Stimulated activated CD4-positive, alpha-beta T cell treated with anti-CD3 and anti-CD28 coated beads, Interleukin-4, amount 100 ng/mL, for 4 hours (primary cell): ENCODE measurements at places on chromosomes 13 and 19.

- peak; percentile 47 for DNase-seq
Observed at GRCh38 chr19:12778017-12778904, 2.9 kb upstream of the HOOK2 start.

DNA sequence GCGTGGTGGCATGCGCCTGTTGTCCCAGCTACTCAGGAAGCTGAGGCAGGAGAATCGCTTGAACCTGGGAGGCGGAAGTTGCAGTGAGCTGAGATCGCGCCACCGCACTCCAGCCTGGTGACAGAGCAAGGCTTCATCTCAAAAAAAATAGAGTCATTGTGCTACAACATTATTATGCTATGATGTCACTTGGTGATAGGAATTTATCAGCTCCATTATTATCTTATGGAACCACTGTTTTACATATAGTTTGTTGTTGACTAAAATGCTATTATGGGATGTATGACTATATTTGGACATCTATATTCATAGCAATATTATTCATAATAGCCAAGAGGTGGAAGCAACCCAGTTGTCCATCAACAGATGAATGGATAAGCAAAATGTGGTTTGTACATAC lies 26.4 kb upstream of the SLC7A1 start:
- DNase-seq: no peak

DNA sequence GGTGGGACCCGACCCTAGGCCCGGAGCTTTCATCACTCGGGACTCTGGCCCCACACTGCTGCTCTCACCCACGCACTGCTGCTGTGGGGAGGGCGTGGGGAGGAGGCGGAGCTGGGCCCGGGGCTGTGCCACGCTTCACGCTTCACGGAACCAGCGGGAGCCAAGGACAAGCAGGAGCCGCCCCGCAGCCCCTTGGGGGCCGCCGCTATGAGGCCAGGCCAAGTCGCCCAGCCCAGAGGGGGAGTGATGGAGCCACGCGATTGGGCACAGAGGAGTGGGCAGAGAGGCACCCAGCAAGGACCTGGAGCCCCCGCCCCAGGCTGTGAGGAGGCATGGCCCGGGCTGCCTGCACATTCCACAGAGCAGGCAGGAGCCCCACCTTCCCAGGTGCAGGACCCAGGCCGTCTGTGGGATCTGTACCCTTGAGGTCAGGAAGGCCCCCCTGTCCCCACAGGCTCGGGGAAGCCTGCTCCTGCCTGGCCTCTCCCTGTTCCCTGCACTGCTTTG lies 10.2 kb upstream of the SUPT20H start:
- no peak for DNase-seq

DNA sequence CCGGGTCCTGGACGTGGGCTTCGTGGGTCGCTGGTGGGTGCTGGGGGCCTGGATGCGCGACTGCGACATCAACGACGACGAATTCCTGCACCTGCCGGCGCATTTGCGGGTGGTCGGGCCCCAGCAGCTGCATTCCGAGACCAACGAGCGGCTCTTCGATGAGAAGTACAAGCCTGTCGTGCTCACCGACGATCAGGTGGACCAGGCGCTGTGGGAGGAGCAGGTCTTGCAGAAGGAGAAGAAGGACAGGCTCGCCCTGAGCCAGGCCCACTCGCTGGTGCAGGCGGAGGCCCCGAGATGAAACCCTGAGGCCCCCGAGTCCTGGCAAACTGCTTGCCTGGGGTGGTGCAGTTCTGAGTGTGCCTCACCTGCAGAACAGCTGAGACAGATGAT lies 787 bp downstream of the TIMM29 start:
- DNase-seq: no peak

- no peak for DNase-seq
Observed at GRCh38 chr13:27194895-27195764, 23.5 kb upstream of the USP12 start.

DNA sequence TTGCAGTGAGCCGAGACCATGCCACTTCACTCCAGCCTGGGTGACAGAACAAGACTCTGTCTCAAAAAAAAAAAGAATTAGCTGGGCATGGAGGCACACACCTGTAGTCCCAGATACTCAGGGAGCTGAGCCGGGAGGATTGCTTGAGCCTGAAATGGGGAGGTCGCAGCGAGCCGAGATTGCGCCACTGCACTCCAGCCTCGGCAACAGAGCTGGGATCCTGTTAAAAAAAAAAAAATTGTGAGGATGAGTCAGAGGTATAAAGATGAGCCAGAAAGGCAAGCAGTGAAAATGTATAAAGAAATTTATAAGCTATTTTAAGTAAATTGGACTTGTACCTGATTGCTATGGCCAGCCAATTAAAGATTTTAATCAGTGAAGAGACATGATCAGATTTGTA lies 21.1 kb downstream of the KBTBD6 start:
- DNase-seq: no peak

DNA sequence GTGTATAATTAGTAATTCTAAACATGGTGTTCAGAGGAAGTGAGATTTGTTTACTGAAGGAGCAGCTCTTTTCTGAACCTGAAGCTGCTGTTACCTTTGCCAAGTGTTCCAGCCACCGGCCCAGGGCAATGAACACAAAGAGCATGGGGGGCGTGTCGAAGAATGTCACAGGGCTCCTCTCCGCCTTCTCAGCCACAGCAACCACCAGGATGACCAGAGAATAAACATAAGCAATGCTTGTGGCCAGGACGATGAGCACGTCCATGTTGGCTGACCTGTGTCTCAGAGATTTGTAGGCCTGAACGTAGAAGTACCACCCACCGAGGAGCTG lies 53.1 kb downstream of the ATP7B start:
- no peak for DNase-seq

GRCh38 chr13:63124863-63125262 lies 1709.2 kb upstream of the PCDH20 start:
- no peak for DNase-seq

DNA sequence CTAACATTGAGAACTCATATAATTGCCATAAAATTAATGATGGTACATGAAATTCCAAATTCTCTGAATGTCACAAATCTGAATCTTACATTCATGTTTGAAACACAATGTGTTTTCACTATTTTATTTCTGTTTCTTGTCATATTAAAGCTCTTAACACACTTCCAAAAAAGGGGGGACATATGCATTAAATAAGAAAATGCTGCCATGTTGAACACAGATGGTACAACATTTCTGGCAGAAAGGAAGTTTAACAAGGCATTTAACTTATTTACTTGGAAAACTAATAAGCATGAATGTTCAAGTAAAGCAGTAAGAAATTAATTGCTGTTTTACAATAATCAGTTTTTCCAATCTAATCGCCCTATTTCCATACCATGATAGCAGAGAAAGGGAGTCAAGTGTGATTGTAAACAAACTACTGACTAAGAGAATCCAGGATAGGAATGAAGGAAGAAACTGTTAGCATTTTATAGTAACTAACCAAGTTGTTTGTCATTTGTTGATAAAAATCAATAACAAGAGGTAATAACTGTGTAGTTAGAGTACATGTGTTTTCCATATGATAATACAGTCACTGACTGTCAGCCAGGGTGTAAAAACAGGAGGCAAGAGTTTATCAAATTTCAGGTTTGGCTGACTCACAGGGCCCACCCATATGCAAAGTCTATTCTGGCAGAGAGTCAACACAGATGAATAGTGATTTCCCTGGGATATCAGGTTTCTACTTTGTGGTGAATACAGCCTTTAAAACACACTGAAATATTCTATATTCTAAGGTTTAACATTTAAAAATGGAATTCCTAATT lies 5.7 kb upstream of the FOXO1 start:
- DNase-seq: peak; percentile 29

DNA sequence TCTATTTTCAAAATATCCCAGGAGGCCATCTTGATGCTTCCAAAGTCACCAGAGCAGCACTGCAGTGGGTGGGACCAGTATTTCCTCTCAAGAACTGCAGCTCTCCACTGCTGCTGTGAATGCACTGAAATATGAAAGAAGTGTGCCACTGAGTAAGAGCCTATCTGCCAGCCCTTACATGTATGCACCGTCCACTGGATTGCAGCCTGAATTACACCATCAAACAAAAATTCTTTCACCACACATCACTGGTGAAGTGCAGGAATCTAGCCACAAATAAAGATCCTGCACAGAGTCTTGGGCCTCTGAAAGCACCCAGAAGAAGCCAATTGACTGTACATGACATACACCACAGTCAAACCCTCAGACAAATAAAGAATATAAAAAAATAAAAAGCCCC lies 249.0 kb downstream of the LHFPL6 start:
- DNase-seq: no peak

GRCh38 chr13:51643105-51643881 lies 59.0 kb downstream of the WDFY2 start:
- DNase-seq: no peak

- no peak for DNase-seq
Observed at GRCh38 chr19:46131485-46132143, 7.1 kb upstream of the IGFL3 start.

GRCh38 chr19:38717051-38717450 lies 27.2 kb downstream of the CAPN12 start:
- DNase-seq: no peak
